ENCODE measurements at places on chromosomes 7 and 10.

DNA sequence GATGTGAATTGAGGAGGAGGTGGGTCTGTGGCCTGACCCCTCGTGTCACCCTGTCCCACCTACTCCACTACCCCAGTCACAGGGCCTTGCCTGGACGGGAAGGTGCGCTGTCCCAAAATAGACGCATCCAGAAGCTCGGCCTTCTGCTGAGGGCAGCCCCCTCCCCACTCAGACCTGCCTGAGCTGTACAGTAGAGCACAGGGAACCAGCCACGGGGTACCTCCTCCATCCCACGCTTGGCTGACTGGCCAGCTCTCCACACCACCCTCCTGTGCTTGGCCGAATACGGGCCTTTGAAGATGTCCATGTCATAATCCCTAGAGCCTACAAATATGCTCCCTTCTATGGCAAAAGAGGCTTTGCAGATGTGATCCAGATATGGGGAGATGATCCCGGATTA lies 88.3 kb downstream of the CHST15 start:
- no peak for DNase-seq

GRCh38 chr10:33120700-33121099 lies 162.7 kb upstream of the ITGB1 start:
- DNase-seq: no peak

GRCh38 chr7:101109368-101109767 lies 17.5 kb upstream of the SERPINE1 start:
- no peak for DNase-seq

- no peak for DNase-seq
Observed at GRCh38 chr10:71974489-71975021, 10.4 kb downstream of the CHST3 start.

DNA sequence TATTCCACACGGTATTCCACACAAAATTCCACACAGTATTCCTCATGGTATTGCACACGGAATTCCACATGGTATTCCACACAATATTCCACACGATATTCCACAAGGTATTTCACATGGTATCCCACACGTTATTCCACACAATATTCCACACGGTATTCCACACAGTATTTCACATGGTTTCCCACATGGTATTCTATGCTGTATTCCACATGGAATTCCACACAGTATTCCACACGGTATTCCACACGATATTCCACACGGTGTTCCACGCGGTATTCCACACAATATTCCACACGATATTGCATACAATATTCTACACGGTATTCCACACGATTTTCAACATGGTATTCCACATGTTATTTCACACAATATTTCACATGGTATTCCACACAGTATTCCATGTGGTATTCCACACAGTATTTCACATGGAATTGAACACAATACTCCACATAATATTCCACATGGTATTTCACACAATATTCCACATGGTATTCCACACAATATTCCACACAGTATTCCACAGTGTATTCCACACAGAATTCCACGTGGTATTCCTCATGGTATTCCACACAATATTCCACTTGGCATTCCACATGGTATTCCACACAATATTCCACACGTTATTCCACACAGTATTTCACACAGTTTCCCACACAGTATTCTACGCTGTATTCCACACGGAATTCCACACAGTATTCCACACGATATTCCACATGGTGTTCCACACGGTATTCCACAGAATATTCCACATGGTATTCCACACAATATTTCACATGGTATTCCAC lies 136.0 kb upstream of the CHST15 start:
- DNase-seq: no peak

GRCh38 chr7:13062631-13063030 lies 375.2 kb downstream of the ARL4A start:
- no peak for DNase-seq

DNA sequence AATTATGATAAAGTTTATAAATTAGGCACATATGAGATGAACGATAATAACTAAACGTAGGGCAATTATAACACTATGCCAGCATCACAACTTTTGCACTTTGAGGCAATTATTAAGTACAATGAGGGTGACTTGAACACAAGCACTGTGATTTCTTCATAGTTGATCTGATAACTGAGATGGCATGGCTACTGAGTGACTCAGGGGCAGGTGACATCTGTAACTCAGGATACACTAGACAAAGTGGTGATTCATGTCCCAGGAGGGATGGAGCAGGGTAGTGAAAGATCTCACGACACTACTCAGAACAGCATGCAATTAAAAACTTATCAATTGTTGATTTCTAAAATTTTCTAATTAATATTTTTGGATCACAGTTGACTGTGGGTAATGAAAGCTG lies 98.3 kb upstream of the ARHGAP21 start:
- no peak for DNase-seq

GRCh38 chr7:111871283-111871682 lies 309.0 kb upstream of the IMMP2L start:
- no peak for DNase-seq

DNA sequence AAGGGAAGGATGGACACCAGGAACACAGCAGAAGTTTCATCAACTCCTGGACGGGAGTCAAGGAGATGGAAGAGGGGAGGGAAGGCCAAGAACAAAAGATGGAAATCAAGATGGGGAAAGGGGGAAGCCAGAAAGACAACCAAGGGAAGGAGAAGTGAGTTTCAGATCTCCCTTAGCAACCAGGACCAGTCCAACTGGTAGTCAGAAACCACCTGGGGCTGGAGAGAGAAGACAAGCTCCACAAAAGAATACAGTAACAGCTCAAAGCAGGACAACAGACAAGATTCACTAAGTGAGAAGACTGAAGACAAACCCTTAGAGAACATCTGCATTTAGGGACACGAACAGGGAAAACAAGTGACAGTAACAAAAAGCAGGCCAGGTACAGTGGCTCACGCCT lies 30.6 kb downstream of the CDCA7L start:
- DNase-seq: no peak

DNA sequence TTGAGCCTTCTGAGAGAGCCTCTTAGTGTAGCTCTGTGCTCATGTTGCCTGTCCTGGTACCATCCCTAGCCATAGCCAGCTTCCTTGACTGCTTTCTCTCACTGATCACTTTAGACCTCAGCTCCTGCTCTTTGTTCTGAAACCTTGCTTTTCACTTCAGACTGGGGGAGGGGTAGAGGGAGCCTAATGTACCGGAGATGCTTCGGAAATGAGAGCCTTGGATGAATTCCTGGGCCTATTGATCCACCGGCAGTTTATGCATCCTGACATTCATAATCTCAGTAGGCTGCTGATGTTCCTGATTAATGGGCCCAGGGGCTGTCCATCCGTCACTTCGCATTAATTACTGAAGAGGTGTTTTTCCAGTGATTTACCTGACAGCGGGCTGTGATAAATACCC lies 38.8 kb downstream of the R3HCC1L start:
- no peak for DNase-seq

- no peak for DNase-seq
Observed at GRCh38 chr10:119211625-119212441, 4.5 kb downstream of the GRK5 start.

DNA sequence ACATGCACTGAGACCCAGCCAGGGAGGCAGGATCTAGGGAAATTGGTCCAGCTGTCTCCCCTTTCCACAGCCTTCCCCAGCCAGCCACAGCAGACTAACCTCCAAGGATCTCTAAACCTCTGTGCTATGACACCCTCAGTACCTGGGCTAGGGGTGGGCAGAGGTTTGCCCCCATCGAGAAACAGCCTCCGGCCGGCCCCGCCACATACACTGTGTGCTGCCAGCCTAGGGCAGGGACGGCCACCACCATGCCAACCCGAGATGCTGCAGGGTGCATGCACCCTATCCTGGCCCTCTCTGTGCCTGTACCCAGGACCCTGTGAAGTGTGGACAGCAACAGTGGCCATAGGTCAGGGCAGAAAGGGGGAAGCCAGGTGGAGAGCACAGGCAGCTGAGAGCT lies 58.1 kb downstream of the PARP12 start:
- DNase-seq: no peak

GRCh38 chr10:88840104-88840503 lies 11.5 kb downstream of the ANKRD22 start:
- no peak for DNase-seq

DNA sequence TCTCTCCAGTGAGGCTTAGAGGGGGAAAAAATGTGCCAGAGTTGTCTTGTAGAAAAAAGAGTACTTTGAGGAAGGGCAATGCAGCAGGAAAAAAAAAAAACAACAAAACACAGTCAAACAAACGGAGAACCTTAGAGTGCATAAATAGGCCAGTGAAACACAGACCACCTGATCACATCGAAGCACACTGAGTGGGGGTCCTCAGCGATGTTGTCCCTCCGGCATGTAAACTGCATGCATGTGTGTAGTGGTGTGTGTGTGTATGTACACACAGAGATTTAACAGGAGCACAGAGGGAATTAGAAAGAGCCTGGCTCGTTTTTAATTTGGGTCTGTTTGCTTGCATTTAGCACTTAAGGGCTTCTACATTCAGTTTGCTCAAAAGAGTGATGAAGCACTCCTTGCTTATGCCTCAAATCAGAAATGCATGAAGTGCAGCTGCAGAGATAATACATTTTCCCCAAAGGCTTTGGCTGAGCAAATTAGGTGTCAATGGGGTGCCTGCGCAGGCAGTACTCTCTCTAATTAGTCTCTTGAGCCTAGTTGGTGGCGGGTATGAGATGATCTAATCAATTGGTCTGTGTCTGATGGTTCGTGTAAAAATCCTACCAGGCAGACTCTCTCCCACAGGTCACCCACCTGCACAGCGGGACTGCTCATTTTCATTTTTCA lies 62.7 kb upstream of the FZD1 start:
- no peak for DNase-seq

DNA sequence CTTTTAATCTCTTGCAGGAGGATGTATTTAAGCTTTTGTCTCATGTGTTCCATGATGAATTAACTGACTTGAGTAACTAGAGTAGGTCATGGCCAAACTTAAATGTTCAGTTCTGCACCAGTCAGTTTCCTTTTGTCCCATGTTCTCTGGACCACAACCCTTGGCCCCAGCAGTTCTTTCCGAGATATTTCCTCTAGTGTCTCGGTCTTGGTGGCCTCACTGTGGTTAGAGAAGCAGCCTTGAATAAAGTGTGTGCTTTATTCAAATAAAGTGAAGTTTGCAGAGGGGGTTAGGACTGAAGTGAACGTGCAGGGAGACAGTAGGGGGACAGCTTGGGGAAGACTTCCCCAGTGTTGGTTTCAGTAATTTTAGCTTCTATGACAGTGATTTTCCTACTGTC lies 9.3 kb downstream of the ZNF212 start:
- DNase-seq: no peak

GRCh38 chr7:73739387-73739767 lies 775 bp upstream of the ABHD11 start:
- DNase-seq: no peak
